ENCODE measurements at places on chromosomes 3 and 15. TPM values are rescaled to one million over a fixed set of nuclear protein-coding genes. Genes with fewer than 3 reads are reported as not detected.

DNA sequence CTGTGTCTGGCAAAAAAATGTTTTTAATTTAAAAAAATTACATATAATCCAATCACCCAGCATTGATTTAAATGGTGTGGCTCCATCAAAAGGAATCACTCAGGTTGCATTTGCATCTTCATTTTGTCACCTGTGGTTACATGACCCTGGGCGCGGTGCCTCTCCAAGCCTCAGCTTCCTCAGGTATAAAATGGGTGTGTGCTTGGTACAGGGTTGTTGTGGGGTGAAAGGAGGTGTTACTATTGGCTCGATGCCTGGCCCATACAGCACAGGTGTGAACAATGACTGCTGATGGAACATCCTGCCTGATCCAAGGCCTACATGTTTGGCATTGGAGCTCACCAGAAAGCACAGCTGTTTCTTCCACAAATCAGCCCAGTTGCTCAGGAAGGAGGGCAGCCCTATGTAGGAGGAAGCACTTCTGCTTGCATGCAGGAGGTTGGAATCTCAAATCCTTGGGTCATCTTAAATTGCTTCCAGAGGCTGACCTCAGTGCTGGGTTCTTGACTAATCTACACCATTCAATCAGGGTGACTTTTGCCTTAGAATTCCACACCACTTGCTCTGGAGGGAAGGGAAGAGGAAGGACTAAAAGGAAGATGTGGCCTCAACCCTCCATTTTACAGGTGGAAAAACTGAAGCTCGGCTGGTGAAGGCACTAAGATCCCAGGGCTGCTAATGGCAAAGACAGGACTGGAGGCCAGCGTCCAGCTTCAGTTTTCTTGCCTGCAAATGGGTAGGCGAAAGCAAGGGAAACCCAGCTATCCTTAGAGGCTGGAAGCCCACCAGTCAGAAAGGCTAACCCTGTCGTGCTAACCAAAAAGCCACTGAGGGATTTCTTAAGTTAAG lies 31.7 kb downstream of the BHLHE40 start:
- no peak overlapping the region for H3K27ac ChIP-seq
- H3K36me3 ChIP-seq = no peaks in the 10 kb centered on the region
- H3K4me1 ChIP-seq = peaks cover 35% of the 10 kb centered on the region
- H3K4me3 ChIP-seq = no peak overlapping the region

DNA sequence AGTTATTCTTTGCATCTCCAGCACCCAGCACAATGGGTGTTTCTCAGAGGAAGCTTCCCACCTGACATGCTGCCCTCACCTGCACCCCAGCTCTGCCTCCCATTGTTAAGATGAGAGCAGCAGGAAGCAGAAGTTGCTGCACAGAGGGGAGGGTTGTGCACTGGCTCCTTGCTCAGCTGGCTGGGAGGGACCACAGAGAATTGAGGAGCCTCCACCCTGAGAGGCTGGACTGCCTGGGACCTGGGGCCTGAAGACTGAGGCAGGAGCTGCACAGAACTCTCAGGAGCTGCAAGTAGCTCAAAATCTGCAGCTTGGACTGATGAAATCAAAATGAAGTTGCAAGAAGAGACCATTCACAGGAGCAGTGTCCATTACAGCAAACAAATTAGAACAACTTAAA lies 222.3 kb upstream of the LINGO1 start:
- H3K27me3 ChIP-seq = peaks cover 68% of the 10 kb centered on the region
- H3K27ac ChIP-seq = no peak overlapping the region
- no peak overlapping the region for H3K4me3 ChIP-seq
- H3K36me3 ChIP-seq = no peaks in the 10 kb centered on the region
- DNase-seq = no peak

DNA sequence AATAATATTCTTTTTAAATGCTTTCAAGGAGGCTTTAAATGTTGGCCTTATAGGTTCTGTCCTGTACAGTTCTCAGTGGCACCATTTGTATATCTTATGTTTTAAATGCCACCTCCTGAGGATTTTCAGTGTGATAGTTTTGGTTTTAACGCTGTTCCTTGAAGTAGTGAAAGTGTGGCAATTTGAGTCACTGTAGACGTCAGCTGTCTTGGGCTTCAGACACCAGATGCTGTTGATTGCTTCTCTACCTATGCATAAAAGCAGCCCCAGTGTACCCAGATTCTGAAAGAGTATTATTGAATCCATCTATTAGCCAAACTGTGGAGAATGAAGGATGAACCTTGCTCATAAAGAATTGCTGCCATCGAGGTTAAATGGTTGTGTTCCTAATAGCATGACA lies 316.8 kb upstream of the GBE1 start:
- no peak overlapping the region for H3K27ac ChIP-seq
- peaks cover 26% of the 10 kb centered on the region for H3K4me1 ChIP-seq
- H3K36me3 ChIP-seq = no peaks in the 10 kb centered on the region

DNA sequence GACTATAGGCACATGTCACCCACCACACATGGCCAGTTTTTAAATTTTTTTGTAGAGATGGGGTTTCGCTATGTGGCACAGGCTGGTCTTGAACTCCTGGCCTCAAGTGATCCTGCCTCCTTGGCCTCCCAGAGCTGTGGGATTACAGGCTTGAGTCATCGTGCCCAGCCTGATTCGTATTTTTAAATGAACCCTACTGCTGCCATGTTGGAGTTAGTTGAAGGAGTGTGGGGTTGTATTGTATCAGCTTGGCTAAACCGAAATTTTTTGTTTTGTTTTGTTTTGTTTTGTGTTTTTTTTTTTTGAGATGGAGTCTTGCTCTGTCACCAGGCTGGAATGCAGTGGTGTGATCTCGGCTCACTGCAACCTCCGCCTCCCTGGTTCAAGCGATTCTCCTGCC lies 11.8 kb upstream of the ZNF770 start:
- no peak overlapping the region for H3K27ac ChIP-seq
- H3K27me3 ChIP-seq = 0 out of 2 replicates have a peak, but pooled peaks cover 3% of the 10 kb centered on the region
- no peaks in the 10 kb centered on the region for H3K36me3 ChIP-seq
- peak; percentile 7 for DNase-seq
- no peak overlapping the region for H3K4me3 ChIP-seq

- H3K27me3 ChIP-seq = no peaks in the 10 kb centered on the region
- no peak overlapping the region for H3K27ac ChIP-seq
- H3K4me1 ChIP-seq = no peaks in the 10 kb centered on the region
- no peaks in the 10 kb centered on the region for H3K36me3 ChIP-seq
- DNase-seq = no peak
Measured at GRCh38 chr15:93048759-93049161, 40.3 kb downstream of the RGMA start.

GRCh38 chr3:11898611-11899325 lies 52.1 kb upstream of the TAMM41 start:
- DNase-seq = no peak
- H3K4me3 ChIP-seq = no peak overlapping the region
- H3K27ac ChIP-seq = no peak overlapping the region
- H3K4me1 ChIP-seq = no peaks in the 10 kb centered on the region
- H3K27me3 ChIP-seq = 0 out of 2 replicates have a peak, but pooled peaks cover 3% of the 10 kb centered on the region
- H3K36me3 ChIP-seq = no peaks in the 10 kb centered on the region

DNA sequence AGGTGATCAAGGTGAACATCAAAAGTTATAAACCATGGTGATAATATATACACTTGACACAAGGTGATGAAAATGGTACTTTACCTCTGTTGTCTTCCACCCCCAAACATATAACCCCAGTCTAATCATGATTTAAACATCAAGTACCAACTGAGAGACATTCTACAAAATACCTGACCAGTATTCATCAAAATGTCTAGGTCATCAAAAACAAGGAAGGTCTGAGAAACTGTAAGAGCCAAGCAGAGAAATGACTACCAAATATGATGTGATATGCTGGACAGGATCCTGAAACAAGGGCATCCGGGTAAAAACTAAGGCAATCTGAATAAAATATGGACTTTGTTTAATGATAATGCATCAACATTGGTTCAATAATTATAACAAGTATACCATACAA lies 27.8 kb downstream of the EDC3 start:
- DNase-seq = no peak
- no peaks in the 10 kb centered on the region for H3K27me3 ChIP-seq
- peaks cover 17% of the 10 kb centered on the region for H3K36me3 ChIP-seq
- H3K4me3 ChIP-seq = no peak overlapping the region
- H3K4me1 ChIP-seq = peaks cover 12% of the 10 kb centered on the region
- no peak overlapping the region for H3K27ac ChIP-seq

The TP63 gene
- not detected for total RNA-seq

The MORC1 gene
- total RNA-seq = not detected

GRCh38 chr3:35674451-35675109 lies 35.3 kb downstream of the ARPP21 start:
- no peak overlapping the region for H3K27ac ChIP-seq
- no peak overlapping the region for H3K4me3 ChIP-seq
- H3K4me1 ChIP-seq = no peaks in the 10 kb centered on the region
- DNase-seq = no peak

The EIF3J gene
- total RNA-seq = 37.8 TPM

DNA sequence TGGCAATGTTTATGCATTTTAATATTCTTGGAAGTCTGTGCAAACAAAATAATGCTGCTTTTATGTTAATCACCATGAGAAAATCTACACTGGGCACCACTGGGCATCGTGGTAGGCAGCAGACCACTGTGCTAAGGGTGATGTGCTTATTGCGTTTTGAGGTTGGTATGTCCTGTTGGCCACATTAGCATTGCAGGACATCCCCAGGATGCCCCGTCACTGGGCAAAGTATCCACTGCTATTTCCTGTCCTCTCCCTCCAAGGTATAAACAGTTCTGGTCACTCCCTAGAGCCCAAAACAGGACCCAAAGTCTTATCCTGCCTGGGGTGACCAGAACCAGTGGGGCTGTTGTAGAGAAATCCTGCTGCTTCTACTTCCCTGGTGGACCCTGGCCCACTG lies 284.2 kb upstream of the ROPN1 start:
- no peaks in the 10 kb centered on the region for H3K27me3 ChIP-seq
- H3K4me3 ChIP-seq = no peak overlapping the region
- H3K4me1 ChIP-seq = 0 out of 2 replicates have a peak, but pooled peaks cover 5% of the 10 kb centered on the region
- H3K27ac ChIP-seq = no peak overlapping the region
- H3K36me3 ChIP-seq = no peaks in the 10 kb centered on the region

- H3K4me3 ChIP-seq = no peak overlapping the region
- no peak for DNase-seq
- peaks cover 54% of the 10 kb centered on the region for H3K4me1 ChIP-seq
- H3K36me3 ChIP-seq = no peaks in the 10 kb centered on the region
- H3K27me3 ChIP-seq = no peaks in the 10 kb centered on the region
Measured at GRCh38 chr15:39685367-39685766, 97.3 kb downstream of the FSIP1 start.

The METTL6 gene
- 30.9 TPM for total RNA-seq

- no peak for DNase-seq
- H3K4me1 ChIP-seq = peaks cover 25% of the 10 kb centered on the region
- H3K27ac ChIP-seq = no peak overlapping the region
- no peak overlapping the region for H3K4me3 ChIP-seq
Measured at GRCh38 chr3:47156396-47156795, 7.5 kb downstream of the SETD2 start.

DNA sequence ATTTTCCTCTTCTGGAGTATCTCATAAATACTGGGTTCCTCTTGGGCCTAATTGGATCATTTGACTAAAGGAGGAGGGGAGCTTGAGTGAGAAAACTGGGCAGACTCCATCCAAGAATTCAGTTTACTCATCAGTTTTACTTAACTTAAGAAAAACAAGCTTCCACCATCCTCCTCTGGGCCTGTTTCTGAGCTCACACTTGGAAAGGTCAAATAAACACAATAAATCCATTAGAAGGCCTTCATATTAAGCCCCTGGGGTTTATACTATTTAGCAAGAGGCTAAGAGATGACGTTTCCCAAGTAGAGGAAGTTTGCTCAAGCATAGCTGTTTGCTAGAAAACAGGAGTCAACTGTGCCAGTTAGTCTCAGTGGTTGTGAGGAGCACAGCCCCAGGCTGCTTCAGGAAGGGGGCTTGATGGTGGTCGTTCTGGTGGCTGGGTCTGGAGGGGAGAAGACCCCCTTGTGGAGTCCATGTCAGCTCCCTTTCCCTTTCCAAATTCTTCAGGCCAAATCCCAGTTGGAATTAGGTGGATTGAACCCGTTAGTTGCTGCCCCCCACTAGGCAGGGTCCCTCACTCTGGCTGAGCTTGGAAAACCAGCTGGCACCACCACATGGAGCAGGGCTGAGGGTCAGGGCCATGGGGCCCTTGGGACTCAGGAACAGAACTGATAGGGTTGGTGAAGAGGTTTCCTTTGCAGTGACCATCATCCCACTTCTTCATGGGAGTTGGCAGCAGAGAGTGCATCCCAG lies 64.8 kb downstream of the SPSB4 start:
- no peak for DNase-seq
- no peak overlapping the region for H3K4me3 ChIP-seq
- H3K27me3 ChIP-seq = no peaks in the 10 kb centered on the region
- H3K27ac ChIP-seq = no peak overlapping the region

- no peaks in the 10 kb centered on the region for H3K27me3 ChIP-seq
- DNase-seq = peak; percentile 50
- no peak overlapping the region for H3K27ac ChIP-seq
- no peaks in the 10 kb centered on the region for H3K4me1 ChIP-seq
- no peaks in the 10 kb centered on the region for H3K36me3 ChIP-seq
- H3K4me3 ChIP-seq = no peak overlapping the region
Measured at GRCh38 chr3:138426211-138426610, 8.2 kb upstream of the ESYT3 start.

Data from GM23248 (cell line).